ENCODE measurements at places on chromosomes 7 and 10.

DNA sequence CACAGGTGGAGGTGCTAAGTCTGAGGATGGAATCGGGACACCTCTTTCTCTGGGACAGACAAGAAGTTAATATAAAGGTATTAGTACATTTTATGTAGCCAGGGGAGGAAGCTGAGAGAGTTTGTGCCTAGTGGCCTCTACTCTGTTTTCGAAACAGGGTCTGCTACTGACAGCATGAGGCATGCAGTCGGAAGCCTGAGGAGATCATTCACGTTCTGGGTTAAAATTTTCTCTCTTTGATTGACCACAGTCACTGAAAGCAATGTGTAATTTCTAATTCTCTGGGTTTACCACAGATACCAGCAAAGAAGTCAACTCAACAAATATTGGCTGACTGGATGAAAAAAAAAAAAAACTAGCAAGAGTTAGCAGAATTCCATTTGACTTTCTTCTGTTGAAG, 53.3 kb upstream of the KCTD7 start:
- DNase-seq = no peak

DNA sequence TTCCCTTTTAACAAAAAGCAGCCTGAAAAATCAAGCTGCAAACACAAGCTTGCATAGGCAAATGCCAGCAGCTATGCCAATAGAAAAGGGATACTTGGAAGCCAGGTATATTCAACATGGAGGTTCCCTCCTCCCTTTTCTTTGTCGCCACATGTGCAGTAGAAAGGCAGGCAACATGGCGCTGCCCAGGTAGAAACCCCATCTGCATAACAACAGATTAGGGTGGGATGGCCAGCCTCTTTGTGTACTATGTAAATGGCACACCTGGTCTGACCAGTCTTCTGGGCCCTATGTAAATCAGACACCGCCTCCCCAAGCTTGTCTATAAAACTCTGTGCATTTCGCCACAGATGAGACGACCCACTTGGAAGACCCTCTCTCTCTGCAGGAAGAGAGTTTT, 58.1 kb downstream of the CCDC3 start:
- DNase-seq = no peak

DNA sequence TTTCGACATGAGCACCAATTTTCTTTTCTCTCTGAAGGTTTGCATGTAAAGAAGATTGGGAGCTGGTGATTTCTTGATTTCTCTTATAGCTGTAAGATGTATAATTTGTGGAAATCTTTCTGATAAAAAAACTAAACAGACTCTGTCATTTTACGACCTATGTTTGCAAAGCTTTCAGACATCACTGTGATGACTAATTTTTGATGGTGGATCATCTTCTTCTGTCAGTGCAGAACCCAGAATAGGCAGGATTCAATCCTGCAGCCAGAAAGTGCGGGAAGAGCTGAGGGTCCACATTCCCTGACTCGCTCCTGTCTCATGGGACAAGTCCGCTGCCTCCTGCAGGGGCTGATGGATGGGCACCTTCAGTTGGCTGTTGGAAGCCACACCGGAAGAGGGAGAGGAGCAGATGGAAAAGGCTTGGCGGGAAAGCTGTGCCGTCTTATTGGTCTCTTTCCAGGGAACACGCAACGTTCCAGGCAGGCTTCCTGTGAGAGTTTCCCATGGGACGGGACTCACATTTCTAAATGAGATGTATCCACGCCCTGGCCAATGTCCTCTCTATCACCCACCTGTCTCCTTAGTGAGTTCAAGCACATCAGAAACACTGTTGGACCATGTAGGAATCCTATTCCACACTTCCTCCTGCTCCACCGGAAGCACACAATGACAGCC, 186.9 kb downstream of the PRPF18 start:
- no peak for DNase-seq

DNA sequence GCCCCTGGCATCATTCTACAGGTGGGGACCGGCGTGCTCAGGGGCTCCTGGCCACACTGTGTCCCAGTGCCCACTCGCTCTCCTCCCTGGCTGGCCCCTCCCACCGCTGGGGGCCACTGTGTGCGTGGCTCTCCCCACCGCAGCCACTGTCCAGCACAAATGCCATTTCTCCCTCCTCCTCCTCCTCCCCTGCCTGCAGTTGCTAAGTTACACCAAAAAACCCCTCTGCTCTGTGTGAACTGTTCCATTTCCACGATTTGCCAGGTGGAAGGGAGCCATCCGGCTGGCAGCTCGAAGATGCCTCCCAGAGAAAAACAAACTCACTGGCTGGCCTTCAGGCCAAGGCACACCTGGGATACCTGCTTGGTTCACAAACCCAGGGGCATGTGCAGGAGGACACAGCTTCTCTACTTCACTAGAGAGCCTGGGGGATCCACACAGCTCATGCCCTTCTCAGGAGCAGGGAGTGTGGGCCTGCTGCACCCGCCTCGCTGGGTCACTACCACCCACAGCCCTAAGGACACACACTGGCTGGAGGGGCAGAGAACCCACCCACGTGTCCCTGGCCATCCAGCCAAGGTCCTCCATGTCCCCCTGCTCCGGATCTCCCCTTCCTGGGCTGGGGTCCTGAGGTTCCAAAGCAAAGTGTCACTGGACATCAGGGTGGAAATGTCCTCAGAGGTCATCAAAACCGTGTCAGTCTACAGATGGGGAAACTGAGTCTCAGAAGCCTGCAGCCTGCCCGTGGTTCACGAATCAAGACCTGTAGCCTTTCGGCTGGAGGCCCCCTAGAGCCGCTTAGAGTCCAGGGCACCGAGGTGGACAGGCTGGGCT, 1.7 kb downstream of the RASGEF1A start:
- no peak for DNase-seq

- no peak for DNase-seq
These were observed 333.7 kb downstream of the GFRA1 start for GRCh38 chr10:115939101-115939854.

DNA sequence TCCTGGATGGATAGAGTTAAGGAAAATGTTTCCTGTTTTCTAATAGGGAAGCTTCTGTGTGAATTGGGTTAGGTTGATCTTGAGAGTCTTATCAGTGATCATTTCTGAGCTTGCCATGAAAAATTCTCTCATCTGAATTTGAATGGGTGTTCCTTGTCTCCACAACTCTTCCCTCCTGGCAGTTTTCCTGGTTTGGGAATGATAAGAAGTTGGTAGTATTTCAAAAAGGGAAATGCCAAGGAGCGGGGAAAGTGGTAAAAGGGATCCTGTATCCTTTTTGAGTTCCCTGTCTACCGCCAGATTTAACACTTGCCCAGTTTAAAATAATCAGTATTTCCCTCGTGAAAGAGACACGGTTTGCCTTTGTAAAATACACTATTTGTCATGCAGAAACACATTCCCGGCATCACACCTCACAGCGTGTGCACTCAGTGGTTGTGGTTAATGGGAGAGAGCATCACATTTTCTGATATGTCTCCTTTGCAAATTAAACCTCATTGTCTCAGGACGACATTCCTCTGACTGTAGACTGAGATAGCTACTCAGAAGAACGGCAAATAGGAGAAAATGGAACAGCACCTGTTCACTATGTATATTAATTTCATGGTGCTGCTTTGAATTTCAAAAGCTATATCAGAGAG, 113.2 kb upstream of the IFRD1 start:
- DNase-seq = no peak

DNA sequence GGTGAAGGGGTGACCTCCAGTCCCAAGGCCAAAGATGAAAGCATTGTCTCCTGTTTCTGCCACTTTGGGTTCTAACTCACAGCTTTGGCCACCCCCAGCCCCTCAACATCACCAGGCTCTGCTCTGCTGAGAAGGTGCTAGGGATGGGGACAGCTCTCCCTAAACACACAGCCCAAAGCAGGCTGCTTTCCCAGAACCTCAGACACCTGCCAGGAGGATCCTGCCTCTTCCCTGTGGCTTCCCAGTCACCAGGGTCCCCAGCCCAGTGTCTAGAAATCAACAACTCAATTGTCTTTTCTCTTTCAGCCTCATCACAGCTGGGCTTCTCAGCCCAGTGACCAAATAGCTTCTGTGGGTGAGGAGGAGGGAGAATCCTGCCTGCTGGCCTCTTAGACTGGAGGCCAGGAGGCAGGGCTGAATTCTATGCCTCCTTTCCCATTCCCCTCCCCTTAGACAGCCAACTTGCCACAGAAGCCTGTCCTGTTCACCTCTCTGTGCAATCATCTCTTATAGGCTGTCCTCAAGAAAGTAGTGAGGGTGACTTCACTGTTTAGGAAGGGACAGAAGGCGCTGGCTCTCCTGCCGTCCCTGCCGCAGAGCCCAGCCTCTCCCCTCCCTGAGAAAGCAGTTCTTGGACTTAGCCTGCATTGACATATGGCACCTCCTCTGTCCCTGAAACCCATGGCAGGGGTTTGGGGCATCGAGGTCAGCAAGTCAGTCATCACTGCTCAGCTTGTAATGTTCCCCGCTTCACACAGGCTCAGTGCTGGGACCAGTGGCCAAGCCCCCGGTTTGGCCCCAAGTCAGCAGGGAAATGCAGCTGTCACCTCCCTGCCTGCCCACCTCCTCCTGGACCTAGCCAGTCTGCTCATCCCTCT, 3.7 kb downstream of the FGF8 start:
- DNase-seq = no peak

DNA sequence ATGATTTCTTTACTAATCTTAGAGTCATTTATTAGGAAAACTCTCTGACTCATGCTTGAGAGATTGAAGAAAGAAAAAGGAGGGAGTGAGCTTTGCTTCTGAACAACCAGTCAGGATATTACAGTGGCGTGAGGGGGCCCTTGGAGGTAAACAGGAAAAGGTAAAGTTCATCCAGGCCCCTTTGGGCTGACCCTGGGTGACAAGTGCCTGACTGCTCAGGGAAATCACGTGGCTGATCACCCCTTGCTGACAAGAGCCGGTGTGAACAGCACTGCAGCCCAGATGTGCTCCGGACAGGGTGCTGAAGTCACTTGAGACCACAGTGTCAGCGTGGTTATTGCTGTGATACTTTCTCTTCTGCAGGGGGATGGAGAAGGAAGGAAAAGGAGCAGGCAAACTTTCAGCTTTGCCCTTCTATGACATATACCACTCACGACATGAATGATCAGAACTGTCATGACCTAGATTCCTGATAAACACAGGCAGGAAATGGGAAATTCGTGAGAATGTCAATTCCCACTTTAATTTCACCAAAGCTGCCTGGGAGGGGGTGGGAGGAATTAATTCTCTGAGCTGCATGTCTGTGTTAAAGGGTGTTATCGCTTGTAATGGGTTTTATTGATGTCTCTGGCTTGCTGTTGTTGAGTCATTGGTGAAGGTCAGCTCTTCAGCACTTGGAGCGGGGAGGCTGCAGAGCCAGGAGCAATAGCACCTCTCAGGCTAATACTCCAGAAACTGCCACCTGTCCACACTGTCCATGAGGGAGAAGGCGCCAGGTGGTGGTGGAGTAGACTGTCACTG, 139.8 kb upstream of the AOAH start:
- DNase-seq = no peak

- DNase-seq = no peak
These were observed 16.3 kb downstream of the CUBN start for GRCh38 chr10:17113346-17113745.

DNA sequence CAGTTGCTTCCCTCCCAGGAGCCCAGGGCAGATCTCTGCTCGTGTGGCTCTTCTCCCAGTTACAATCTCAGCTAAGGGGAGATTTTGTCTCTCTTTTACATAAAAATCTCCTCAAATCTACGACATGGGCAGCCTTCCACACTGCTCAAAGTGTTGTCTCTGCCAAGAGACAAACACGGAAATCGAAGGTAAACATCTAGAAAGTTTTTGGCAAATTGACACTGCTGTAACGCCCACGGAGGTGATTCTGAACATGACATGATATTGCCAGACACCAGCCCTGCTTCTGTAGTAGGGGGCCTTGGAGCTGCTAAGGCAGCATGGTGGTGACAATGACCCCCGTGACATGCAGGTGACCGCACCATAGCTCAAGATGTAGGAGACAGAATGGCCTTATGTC, 128.3 kb downstream of the CCDC3 start:
- DNase-seq = no peak

- DNase-seq = peak; percentile 37
These were observed 3.7 kb upstream of the NDST2 start for GRCh38 chr10:73814896-73815718.

DNA sequence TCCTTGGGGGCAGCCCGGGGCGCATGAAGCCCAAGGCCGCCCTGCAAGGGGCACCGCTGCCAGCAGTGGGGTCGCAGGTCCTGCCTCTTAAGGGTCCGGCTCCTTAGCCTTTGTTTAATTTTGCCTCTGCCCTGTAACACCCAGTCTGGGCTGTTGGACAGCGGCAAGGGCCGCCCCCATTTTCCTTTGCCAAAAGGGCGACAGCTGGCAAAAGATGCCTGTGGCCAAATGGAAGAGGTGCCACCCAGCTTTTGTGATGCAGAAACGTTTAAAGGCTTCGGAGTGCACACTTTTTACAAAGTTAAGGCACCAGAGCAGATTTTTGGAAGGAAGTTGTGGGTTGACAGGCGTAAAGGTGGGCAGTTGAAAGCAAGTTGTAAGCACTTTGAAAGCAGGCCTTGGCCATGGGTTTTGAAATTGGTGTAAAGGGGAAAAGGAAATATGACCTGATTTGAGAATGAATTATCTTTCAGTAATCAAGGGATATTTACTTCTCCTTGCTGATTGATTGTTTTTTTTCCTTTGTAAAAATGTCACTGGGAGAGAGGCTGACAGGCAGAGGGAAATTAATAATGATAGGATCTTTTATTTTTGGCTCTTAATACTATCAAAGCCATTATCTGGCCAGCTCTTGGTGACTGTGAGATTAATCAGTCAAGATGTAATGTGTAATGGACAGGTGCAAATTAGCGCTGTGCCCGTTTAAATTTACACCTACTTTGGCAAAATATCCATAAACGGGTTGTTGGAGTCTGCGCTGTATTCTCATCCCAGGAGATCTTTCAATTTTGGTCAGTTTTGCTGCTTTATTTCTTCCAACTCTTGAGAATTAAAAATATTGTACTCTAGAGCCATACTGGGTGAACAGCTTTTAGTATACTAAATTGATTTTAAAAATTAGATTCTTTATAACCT, 1.2 kb downstream of the CASD1 start:
- peak; percentile 79 for DNase-seq

DNA sequence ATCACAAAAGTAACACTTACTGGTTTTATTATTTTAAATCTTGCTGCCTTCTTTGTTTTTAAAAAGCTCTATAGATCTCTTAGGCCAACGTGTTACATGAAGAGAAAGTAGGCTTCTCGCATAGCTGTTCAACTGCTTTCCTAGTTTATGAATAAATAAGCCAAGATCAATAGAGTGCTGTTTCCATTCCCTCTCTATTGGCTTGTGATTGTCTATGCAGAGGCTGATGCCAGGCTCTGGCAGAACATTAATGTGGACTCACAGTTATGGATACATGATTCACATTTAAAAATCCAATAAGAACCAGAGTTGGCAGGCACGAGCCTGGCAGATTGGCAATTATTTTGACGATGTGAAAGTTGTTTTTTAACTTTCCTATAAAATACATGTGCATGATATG, 137.5 kb downstream of the GNAT3 start:
- DNase-seq = no peak

DNA sequence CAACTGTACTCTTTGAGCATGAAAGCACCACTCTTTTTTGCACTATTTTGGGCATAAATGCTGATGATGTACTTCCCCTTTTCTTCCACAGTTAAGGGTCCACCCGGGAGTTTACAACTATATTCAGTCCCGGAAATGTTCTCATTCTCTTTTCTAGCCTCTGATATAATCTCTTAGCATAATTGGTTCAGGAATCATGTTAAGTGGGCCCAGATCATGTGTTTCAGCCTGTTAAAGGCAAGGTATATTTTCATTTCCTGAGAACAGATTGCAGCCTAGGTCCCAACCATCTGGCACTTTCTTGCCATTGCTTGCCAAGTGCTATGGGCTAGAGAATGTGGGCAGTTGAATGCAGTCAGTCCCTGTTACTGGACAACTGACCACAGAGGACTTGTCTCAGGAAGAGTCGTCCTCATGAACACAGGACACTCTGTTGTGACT, 111.4 kb upstream of the GLCCI1 start:
- DNase-seq = peak; percentile 81

GRCh38 chr10:118851062-118852035, 96.6 kb upstream of the CACUL1 start:
- DNase-seq = no peak
